Esophagus muscularis mucosa (tissue), 4 donors: ENCODE measurements at places on chromosomes 13 and 19. TPM values are rescaled to one million over a fixed set of nuclear protein-coding genes. Genes with fewer than 3 reads are reported as not detected.
A peak's percentile ranks its signal among the peaks of the same experiment; 100 is the strongest.

- no peak for DNase-seq
Measured at GRCh38 chr13:109955598-109955997, 169.2 kb upstream of the IRS2 start.

DNA sequence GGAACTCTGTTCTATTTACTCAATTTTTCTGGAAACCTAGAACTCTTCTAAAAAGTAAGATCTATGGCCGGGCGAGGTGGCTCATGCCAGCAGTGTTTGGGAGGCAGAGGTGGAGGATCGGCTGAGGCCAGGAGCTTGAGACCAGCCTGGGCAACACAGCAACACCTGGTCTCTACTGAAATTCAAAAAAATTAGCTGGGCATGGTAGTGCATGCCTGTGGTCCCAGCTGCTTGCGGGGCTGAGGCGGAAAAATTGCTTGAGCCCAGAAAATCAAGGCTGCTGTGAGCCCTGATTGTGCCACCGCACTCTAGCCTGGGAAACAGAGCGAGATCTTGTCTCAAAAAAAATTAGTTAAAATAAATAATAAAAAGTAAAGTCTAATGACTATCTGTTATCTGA is 28.6 kb downstream of the F2RL3 start:
- DNase-seq = no peak

- no peak for DNase-seq
Measured at GRCh38 chr13:90414691-90415596, 932.5 kb upstream of the MIR17HG start.

DZIP1 gene
- 22.4 TPM for total RNA-seq

GRCh38 chr19:16131648-16132047 is 11.8 kb upstream of the HSH2D start:
- no peak for DNase-seq

PINLYP gene
- 6.2 TPM for total RNA-seq

DNA sequence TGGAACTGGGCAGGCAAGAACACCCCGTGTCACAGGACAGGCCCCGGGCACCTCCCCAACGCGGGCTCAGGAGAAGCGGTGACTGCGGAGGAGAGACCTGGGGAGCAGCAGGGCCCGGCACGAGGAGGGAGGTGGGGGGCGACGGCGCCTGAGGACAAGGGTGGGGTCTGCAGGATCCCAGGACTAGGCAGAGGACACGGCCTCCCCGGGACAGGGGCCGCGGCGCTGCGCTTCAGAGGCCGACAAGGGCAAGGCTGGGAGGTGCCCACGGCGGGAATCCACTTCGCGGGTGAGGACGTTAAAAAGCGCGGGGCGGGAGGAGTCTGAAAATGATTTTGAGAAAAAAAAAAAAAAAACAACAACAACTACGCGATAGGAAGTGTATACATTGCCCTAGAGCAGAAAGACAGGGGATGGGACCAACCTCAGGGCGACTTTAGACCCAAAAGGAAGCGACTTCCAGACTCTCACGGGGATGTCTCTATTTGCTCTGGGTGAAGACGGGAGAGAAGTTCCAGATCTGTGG is 44.9 kb downstream of the ZNF611 start:
- DNase-seq = peak; percentile 92

GRCh38 chr13:106376401-106377112 is 158.9 kb downstream of the EFNB2 start:
- no peak for DNase-seq

DNA sequence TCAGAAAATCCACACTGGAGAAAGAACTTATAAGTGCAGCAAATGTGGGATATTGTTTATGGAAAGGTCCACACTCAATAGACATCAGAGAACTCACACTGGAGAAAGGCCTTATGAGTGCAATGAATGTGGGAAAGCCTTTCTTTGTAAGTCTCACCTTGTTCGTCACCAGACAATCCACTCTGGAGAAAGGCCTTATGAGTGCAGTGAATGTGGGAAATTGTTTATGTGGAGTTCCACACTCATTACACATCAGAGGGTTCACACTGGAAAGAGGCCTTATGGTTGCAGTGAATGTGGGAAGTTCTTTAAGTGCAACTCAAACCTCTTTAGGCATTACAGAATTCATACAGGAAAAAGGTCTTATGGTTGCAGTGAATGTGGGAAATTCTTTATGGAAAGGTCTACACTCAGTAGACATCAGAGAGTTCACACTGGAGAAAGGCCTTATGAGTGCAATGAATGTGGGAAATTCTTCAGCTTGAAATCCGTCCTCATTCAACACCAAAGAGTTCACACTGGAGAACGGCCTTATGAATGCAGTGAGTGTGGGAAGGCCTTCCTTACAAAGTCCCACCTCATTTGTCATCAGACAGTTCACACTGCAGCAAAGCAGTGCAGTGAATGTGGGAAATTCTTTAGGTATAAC is 12.0 kb upstream of the ZNF548 start:
- no peak for DNase-seq

DNA sequence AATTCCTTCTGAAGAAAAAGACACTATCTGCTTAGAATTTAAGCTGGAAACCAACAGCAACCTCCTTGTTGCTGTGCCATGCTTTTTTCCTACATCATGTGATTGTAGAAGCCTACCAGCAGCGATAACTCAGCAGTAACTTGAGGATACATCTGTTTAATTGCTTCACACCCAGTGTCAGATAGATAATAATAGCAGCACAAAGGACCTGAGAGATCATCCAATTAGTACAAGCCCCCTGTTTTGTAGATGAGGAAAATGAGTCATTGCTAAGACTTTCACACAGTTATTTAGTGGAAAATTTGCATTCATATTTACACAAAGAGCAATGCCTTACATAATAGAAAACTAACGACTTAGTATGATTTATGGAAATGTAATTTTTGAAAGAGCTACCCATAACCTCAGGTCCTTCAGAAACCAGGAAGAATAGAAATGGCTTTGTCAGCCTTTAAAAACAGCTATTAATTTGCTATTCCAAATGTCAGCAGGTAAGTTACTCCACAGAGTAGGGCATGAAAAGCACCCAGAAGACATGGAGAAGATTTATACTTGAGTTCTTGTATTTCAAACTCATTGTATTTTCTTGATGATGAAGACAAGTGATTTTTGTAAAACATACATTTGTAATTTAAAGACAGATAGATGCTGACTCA is 93.7 kb upstream of the SGCG start:
- DNase-seq = no peak

GRCh38 chr19:18478545-18479311 is 40.8 kb upstream of the ISYNA1 start:
- peak; percentile 96 for DNase-seq

- no peak for DNase-seq
Measured at GRCh38 chr19:2511991-2512390, 36.1 kb downstream of the GADD45B start.

DNA sequence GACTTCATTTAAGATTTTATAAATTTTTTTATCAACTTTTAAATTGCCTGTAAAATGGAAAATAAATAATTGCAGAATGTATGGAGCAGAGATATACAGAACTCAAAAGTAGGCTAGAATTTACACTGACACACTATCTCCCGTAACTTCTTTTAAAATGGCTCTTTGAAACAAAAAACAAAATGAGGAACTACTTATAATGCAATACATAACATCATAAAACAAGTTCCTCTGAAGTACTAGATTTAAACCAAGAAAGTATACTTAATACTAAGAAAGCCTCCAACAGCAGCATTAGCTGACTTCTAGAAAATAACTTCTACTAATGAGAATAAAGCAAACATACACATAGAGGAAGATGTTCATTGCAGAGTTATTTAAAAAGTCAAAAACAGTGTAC is 17.0 kb downstream of the RBM26 start:
- DNase-seq = no peak

DNA sequence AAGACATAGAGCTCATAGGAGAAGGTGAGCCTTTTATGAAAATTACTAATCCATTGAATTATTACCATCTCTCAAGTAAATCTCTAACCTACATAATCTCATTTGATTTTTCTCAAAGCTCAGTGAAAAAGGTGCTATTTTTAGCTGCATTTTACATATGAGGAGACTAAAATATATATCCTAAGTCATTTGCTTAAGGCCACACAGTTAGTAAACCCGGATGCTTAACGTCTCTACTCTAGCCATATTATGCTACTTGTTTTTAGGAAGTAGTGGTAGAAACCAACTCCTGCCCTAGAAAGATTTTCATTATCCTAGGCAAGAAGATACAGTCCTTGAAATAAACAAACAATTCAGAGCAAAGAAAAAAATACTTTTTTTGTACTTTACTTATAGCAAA is 108.9 kb downstream of the RBM26 start:
- DNase-seq = no peak

- no peak for DNase-seq
Measured at GRCh38 chr13:88086577-88086976, 415.4 kb downstream of the SLITRK5 start.

- DNase-seq = no peak
Measured at GRCh38 chr19:37999309-38000213, 92.6 kb downstream of the SIPA1L3 start.

GRCh38 chr13:50130123-50130946 is 115.1 kb downstream of the KCNRG start:
- DNase-seq = peak; percentile 91

DNA sequence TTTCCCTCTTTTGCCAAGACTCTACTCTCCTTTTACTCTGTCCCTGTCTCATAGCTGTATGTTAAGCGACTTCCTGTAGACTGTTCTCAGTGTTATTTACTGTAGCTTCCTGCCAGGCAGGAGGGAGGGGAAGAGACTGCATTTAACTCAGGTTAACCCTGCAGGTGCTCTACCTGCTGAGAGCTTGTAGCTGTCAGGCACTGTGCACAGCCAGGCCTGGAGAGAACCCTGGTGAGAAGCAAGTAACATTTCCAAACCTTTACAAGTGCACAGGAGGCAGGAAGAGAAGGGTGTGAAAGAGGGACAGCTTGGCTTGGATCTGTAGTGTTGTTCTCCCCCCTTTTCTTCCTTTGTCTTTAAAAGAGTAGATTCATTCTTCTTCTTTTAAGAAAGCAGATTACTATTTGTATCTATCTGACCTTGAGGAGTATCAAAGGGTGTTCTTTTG is 167.1 kb downstream of the LMO7 start:
- DNase-seq = no peak

- DNase-seq = no peak
Measured at GRCh38 chr13:82593239-82593638, 1289.0 kb downstream of the SLITRK1 start.

SUCLA2 gene
- 62.7 TPM for total RNA-seq

DNA sequence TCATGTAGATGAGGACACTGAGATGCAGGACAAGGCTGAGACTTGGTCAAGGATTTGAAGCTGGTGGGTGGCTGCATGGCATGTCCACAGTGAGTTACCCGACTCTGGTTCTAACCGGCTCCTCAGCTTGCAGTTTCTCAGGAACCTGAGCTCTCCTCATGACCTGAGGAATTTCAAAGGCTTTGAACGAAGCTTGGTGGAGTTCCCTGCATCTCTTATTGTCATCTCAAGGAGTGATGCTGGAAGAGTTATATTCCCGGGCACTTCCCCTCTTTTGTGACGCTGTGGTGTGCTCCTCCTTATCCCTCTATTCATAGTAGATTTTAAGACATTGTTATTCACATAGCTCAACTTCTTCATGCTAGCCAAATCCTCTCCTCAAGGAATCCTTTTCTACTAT is 500.1 kb upstream of the HTR2A start:
- DNase-seq = no peak

- no peak for DNase-seq
Measured at GRCh38 chr19:16133818-16134217, 9.7 kb upstream of the HSH2D start.
